ENCODE measurements at places on chromosomes 7 and 10.

GRCh38 chr10:24773939-24774589 is 50.4 kb upstream of the ARHGAP21 start:
- DNase-seq, result no peak

DNA sequence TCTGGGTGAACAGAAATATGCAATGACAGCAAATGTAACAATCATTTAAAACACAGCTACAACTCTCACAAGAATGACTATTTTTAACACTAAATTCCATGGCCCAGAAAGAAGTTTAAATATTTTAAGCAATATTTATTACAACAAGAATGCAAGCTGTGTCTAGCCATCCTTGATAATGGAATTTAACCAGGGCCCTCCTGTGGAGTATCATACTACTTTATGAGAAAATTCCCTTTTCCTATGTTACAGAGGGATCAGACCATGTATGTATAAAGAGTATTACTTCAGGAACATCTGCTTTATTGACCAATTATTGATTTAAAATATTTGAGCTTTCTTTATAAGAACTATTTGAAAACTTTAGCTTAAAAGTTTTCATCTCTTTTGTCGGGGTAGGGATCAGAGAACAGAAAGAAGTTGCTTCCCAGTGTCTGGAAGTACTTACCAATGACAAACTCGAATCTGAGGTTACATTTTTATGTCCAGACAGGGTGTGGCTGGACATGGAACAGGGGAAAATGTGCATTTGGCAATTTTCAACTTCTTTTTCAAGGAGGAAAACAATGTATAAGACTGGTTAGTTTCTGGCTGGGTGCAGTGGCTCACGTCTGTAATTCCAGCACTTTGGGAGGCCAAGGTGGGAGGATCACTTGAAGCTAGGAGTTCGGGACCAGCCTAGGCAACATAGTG is 48.3 kb upstream of the NRBF2 start:
- DNase-seq, result no peak

DNA sequence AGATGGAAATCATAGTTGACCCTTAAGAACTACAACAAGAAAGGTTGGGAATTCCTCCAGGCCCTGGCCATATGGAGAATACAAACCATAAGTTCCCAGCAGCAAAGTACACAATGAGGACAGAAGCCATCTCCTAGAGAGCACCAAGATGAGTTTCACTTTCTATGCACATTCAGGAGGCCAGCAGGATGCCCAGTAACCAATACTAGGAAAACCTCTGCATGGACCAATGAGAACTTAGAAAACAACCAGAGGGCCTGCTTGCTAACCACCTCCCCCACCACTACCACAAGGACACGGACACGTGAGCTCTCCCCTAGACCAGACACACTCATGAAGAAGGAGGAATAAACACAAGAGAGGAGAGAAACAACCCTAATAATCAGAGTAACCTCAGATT is 56.3 kb downstream of the IFIT5 start:
- no peak for DNase-seq

DNA sequence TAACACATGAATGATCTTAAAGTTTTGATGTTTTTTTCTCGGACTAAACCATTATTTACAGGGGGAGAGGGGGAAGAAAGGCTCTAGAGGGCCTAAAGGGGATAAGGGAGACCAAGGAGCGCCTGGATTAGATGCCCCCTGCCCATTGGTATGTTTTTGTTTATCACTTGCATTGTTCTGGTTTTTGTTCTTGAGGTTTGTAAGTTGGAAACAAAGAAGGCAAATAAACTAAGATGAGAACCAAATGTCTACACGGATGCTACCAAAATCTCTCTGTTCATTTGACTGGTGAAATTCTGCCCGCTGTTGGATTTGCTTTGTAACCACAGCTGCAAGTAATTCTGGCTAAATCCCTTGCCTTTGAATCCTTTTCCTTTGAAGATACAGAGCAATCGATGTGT is 99.8 kb upstream of the MACROH2A2 start:
- DNase-seq, result no peak

- DNase-seq, result no peak
Measured at GRCh38 chr7:17679458-17679857, 260.8 kb downstream of the SNX13 start.

DNA sequence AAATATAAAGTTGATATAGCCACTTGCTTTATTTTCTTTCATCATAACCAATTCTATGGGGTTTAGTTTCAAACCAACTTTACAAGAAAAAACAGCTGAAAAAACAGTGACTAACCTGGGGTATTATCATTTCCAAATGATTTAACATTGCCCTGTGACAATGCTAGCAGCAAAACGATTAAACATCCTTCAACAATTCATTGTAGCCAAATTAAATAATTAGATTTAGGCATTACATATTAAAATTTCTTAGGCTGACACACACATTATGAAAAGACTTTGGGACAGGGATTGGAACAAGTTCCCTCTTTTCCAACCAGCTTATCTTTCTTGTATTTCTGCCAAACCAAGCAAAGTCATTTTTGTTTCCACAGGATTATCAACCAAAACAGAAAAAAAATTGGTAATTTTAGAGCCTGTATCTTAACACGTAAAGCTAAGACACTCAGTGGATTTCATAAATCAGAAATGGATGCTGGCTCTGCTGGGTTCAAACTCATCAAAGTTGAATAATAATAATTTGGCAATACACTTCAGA is 84.0 kb downstream of the SEMA3D start:
- DNase-seq, result no peak

DNA sequence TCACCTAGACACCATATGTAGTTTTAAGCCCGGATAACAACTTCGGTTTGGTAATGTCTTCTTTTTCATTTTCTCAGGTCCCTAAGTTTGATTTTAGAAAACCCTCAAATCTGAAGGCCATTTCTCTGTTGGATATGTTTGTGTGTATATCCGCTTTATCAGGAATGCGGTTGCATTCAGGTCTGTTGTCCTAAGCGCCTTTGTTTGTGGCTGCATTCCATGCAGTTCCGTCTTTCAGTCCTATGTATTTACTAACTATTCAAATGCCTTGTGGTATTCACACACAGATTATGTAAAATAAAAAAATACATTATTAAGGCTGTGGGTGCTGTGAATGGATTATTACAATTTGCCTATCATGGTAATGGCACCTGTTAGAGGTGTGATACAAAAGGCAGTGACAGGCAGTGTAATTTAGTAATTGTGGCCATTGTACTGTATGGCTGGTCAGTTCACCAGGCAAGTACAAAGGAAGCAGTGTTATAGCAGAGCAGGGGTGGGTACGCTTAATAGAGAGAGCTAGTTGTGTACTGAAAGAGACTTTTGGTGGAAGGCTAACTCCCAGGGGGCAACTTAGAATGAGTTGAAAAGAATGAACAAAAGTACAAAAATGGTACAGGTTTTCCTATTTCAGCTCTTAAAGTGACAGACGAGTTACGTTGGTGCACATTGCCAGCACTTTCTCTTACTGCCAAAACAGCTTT is 136.4 kb downstream of the VTI1A start:
- DNase-seq, result peak; percentile 2
